ENCODE measurements at places on chromosomes 7 and 10.

DNA sequence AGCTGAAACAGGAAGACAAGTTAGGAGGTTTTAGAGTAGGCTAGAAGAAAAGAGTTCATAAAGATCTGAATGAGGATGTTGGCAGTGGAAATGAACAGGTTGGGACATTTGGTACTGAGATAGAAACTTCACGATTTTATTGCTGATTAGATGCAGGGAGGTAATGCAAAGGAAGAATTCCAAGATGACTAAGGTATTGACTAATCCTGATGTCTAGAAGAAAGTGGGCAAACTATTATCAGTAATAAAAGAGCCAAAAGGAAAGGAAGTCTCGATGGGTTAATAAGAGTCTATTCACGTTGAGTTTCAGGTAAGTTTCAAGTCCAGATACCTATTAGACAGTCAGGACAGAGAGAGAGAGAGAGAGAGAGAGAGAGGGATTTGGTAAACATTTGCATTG is 631.3 kb upstream of the LRRTM3 start:
- DNase-seq = no peak

DNA sequence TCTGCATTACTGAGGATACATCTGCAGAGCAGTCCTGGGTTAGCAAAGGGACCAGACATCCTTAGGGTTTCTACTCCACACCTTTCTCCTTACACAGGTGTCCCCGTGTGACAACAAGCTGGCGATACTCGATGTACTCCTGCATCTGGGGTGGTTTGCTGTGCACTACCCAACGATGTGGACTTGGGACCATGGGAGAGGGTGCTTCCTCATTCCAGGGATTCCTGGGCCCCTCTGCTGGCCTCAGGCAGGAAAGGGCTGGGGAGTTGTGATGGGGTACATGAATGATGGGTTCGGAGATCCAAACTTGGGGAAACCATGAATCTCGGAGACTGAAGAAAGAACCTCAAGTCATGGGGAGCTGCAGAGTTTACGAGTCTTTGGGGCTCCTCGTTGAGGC is 179.6 kb upstream of the GALNT17 start:
- no peak for DNase-seq

DNA sequence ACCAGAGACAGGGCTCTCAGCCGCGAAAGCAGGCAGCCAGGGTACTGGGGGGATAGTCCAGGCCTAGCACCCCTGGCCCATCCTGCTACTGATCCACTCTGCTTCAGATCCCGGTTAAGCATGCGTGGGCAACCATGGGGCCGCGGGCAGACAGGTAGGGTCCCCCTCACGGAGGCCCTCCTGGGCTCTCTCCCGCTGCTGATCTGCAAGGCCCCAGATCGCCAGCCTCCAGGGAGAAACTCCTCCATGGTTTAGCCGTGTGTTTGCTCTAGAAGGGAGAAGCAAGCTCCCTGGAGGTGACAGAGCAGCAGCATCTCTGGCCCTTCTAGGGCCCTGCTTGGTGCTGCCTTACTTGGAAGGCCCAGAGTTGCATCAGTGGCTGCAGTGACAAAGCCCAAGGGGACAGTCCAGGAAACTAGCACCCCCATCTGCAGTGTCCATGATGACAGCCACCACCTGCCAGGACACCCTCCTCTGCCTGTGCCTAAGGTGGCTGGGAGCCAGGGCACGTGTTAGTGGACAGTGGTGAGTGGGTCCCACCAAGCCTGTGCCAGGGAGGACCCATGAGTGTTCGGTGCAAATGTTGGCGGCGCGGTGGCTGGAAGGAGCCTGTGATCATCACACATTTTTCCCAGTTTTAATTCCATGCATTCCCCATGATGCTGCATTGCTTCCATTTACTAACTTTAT is 29.2 kb downstream of the CALML5 start:
- no peak for DNase-seq

GRCh38 chr7:45567713-45568112 is 6.5 kb upstream of the ADCY1 start:
- no peak for DNase-seq

- no peak for DNase-seq
Measured at GRCh38 chr7:151006590-151007300, 15.9 kb downstream of the NOS3 start.

All from A673 (cell line).